ENCODE measurements at places on chromosomes 11 and 22.
A peak's percentile ranks its signal among the peaks of the same experiment; 100 is the strongest.

DNA sequence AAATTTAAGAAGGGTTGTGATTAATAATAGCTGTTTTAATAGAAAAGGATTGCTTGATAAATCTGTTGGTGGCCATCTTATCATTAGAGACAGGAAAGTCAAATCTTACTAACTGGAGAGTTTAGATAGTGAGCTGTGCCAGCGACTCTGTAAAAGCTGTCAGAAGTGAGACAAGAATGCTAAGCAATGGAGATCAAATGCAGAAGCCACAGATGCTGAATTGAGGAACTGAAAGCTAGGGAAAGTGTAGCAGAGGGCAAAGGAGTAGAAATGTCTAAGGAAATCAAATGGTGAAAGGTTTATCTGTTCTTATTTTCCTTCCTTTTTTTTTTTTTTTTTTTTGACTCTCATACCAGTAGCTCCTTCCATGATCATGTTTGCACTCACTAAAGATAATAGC lies 13.7 kb downstream of the MS4A13 start:
- peak; percentile 84 for DNase-seq

DNA sequence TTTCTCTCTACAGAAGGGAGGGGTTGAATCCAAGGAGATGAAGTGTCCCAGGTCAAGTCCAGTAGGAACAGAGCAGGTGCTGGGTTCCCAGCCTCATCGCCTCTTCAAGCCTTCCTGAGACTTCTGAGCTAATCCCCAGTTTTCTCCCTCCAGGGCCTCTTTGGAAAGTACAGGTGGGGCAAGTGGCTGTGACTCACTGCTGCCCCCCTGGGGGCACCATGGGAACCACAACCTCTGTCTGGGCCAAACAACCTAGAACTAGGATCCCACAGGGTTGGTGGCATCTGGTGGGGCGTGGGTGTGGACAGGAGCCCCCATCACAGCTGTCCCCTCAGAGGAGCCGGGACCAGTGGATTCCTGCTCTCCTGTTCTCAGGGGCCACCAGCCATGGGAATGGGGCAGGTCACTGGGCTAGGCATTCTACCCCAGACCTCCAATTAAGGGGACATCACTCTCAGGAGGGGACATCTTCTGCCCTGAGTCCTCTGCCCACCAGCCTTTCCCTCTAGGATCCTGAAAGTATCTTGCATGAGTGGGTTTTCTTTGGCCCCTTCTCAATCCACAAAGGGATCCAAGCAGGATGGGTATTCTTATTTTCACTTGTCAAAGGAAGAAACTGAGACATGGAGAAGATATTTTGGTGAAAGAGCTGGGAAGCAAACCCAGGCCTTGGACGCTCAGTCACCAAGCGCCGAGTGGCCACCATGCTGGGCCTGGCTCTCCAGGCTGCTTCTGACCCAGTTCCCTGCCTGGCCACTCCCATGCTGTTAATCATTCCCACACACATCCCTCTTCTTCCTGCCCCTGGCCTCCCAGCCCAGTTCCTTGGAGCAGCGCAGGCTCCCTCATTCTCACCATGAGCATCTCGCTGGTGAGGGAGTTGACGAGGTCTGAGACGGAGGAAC lies 23.8 kb downstream of the LRRC10B start:
- peak; percentile 22 for DNase-seq

GRCh38 chr11:97454988-97455387 lies 1065.2 kb downstream of the JRKL start:
- DNase-seq, result no peak

GRCh38 chr11:41382927-41383326 lies 76.5 kb downstream of the LRRC4C start:
- DNase-seq, result no peak

- DNase-seq, result no peak
These were observed 18.2 kb downstream of the PVALB start for GRCh38 chr22:36798674-36799066.

GRCh38 chr11:111456086-111456858 lies 55.9 kb downstream of the BTG4 start:
- no peak for DNase-seq

GRCh38 chr22:41517172-41518047 lies 26.9 kb downstream of the POLR3H start:
- DNase-seq, result peak; percentile 36

GRCh38 chr11:22920939-22921565 lies 60.8 kb upstream of the CCDC179 start:
- DNase-seq, result peak; percentile 9

GRCh38 chr11:23364076-23364475 lies 503.8 kb upstream of the CCDC179 start:
- DNase-seq, result no peak

GRCh38 chr11:86062719-86063118 lies 6.2 kb downstream of the PICALM start:
- DNase-seq, result no peak

DNA sequence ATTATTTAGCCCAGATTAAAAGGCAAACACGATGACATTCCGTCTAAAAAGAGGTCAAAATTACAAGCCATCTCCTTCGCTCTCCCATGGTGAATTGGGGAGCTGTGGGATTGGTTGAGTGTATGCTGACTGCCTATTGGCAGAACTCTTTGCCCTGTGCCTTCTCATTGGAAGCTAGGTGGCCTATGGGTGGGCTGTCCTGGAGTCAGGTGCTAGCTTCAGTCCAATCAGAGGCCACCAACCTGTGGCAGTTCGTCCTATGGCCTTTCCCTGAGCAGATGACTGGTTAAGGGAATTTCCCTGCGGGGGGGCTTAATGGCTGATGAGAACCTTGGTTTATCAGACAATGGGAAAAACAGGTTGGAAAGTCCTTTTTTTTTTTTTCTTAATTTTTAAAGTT lies 3.2 kb upstream of the MTMR3 start:
- no peak for DNase-seq

DNA sequence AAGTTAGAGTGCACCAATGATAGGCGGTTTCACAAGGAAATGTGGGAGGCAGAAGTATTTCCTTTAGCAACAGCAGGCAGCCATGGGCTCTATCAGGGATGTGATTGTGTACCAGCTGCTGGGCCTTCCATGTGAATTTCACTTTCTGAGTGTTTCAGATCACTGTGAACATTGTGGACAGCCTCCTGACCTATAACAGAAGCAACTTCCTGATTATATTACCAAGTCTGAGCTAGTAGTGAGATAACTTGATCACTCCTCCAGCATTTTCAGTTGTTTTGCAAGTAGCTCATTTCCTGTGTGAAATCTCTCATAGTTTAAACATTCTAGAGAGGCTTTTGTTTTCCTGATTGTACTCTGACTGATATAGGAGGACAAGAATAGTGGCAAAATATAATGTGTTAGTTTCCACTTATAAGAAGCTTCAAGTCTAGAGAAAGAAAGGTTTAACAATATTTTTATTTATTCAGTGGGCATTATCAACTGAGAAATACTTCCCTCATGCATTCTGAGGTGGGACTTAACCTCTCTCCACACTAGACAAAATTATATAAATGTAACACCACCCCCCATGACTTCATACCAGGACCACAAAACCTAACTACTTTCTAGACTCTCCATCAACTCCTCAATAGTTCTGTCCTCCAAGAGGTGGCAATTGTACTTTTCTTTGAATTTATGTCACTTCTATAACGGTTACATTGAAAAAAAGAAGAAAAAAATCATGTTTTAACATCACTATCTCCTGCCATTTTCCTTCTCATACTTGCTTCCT lies 184.2 kb upstream of the LUZP2 start:
- no peak for DNase-seq

GRCh38 chr11:14075118-14076078 lies 112.9 kb downstream of the SPON1 start:
- no peak for DNase-seq

DNA sequence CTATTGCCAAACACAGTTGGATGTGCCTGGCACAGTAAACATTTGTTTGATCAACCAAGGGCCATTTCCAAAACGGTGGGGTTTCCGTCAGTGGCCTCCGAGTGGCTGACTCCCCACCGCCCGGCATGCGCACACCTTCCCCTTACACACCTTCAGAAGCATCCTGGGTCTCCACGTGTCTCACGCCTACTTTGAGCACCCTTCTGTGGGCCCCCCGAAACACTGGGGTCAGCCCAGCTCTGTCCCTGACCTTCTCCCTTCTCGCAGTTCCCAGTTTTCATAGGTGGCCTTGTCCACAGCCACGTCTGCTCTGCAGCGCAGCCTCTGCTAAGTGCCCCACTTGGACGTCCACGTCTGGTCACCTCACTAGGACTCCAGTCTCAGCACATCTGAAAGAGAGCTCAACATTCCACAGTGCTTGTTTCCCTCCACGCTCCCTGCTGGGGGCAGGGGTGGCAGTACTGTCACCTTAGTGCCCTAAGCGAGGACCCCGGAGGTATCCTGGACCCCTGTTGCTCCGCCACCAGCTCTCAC lies 13.2 kb upstream of the SHANK2 start:
- DNase-seq, result no peak

DNA sequence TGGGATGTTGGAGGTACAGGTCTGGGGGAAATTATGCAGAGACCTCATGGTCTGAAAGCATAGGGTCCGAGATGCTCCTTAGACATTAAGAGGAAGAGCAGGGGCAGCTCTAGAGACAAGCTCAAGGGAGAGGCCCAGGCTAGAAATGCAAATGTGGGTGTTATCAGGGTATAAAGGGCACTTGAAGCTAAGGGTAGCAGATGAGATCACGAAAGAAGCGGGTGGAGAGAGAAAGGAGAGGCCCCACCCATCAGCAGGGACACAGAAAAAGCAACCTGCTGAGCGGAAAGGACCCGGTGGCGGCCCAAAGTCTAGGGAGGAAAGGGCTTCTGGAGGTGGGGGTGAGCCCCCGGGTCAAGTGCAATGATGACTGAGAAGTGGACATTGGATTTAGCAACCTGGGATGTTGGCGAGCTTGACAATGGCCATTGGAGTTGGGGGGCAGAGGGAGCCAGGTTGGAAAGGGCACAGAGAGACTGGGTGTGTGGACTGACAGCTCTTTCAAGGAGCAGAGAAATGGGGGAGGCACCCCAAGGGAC lies 8.9 kb downstream of the TMPRSS6 start:
- DNase-seq, result no peak

- DNase-seq, result no peak
These were observed 70.1 kb upstream of the LRRC55 start for GRCh38 chr11:57111619-57112018.

DNA sequence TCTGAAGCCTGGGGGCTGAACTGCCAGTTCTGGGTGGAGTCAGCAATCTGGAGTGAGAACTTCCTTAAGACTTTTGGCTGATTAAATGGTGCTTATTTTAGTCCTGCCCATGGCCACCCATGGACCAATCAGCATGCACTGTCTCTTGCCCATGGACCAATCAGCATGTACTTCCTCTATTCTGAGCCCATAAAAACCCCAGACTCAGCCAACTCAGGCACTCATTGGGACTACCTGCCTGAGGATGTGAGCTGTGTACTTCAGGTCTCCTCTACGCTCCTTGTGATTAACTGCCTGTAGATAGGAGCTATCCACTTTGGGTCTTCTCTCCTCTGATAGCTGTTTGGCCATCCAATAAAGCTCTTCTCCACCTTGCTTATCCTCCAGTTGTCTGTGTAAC lies 342.3 kb upstream of the CCDC179 start:
- no peak for DNase-seq

DNA sequence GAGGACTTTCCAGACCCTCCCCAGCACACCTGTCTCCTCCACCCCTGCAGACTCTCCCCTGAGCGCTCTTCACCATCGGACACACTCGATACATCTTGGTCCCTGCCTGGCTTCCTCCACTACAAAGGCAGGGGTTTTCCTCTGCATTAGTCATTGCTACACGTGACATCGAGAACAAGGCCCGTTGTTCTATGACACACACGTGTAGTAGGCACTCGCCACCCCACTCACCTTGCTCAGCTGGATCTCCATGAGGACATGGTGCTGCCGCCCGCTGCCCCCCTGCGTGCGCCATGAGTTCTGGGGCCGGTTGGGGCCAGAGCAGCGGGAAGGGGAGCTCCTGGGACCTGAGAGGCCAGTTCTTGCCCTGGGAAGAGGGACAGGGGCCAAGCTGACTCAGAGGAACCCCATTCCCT lies 16.7 kb downstream of the ATG2A start:
- DNase-seq, result no peak

- DNase-seq, result no peak
These were observed 58.5 kb downstream of the GAB4 start for GRCh38 chr22:16949561-16949960.

GRCh38 chr22:29031227-29032011 lies 30.2 kb downstream of the C22orf31 start:
- DNase-seq, result peak; percentile 17

DNA sequence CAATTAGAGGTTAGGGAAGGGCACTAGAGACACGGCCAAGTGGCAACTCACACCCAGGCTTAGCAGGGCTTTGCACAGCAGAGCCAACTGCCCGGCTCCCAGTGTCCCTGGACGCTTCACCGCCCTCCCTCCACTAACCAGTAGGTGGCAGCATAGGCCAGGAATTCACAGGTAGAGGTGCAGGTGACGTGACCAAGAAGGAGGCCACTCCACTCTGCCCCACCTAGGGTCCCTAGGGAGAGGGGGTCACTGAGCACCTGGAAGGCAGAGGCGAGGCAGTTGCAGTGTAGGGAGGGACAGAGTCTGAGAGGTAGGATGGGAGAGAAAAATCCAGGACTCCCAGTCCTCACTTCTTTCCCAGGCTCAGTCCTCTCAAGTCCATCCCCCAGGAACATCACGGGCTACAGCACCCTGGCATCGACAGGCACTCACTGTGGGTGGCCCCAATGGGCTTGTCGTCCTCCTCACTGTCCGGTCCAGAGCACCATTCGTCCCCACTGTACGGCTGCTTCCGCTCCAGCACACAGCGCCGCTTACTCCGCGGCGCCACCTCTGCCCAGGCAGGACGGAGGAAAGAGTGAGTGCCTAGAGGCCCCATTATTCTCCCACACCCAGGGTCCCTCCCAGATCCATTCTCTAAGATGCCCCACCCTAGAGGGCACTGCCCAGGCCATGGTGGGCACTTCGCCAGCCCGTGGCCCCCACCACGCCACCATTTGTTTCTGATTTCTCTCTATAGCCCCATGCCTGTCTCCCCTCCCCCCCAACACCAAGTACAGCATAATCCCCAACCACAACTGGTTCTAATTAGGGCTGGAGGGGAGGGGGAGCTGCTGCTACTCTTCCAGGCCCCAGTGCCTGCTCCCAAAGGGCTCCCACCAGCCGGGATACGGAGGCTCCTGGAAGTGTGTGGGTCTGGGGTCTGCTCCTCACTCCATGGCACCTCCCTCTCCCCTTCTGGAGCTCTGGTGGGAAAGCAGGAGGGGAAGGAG lies 18.4 kb downstream of the BCL9L start:
- peak; percentile 85 for DNase-seq
